ENCODE measurements at places on chromosomes 5 and 9. TPM values are rescaled to one million over a fixed set of nuclear protein-coding genes. Genes with fewer than 3 reads are reported as not detected.

GRCh38 chr5:120805131-120805530 is 341.0 kb downstream of the PRR16 start:
- no peaks in the 10 kb centered on the region for H3K4me1 ChIP-seq
- H3K27ac ChIP-seq, result no peak overlapping the region
- no peaks in the 10 kb centered on the region for H3K36me3 ChIP-seq

DNA sequence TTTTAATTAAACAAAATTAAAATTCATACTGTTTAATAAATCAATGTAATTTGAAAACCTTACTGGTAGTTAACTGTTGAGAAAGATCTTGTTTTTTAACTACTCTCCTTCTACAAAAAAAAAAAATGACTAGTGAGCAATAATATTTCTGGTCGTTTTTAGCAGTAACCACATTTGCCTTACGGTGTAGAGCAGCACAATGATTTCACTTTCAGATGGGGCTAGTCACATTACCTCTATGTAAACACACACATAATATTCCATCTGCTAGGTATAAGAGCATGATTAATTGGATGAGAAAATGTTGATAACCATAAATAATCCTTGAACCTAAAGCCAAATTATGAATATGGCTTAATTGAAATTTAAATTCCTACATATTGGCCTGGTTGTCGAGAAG is 198.1 kb downstream of the CHSY3 start:
- H3K27ac ChIP-seq, result no peak overlapping the region
- H3K4me1 ChIP-seq, result no peaks in the 10 kb centered on the region
- no peaks in the 10 kb centered on the region for H3K36me3 ChIP-seq
- no peak overlapping the region for H3K4me3 ChIP-seq
- no peak for DNase-seq
- peaks cover 21% of the 10 kb centered on the region for H3K27me3 ChIP-seq

DNA sequence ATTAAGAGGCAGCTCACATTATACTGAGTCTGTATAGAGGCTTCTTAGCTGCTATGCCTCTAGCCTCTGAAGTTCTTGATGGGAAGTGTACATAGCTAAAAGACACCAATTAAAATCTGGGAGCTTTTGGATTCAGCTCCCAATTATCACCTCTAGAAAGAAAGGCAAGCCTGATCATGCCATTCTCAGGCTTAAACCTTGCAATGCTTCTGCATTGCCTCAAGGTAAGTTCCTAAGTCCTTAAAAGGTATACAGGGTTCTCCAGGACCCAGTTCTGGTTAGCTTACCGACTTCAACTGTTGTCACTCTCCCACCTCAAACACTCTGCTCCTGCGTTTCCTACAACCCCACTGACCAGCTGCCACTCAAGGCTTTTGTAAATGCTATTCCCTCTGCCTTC is 17.5 kb upstream of the CCL28 start:
- H3K4me3 ChIP-seq, result no peak overlapping the region
- H3K4me1 ChIP-seq, result no peaks in the 10 kb centered on the region
- H3K27ac ChIP-seq, result no peak overlapping the region
- DNase-seq, result no peak
- H3K36me3 ChIP-seq, result no peaks in the 10 kb centered on the region

DNA sequence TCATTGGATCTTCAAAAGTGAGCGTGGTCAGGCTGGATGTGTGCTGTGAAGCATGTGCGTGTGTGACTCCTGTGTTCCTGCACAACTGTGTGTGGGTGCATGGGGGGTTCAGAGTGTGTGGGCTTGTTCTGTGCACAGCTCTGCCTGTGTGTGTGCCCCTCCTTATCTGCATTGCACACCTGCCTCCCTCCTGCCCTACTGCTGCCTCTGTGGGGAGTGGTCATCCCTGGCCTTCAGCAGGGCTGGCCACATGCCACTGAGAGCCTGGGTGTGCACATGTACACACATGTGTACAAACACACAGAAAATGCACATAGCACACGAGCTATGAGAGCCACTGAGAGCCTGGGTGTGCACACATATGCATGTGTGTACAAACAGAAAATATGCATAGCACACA is 92.1 kb downstream of the CACNA1B start:
- no peak overlapping the region for H3K27ac ChIP-seq
- peaks cover 11% of the 10 kb centered on the region for H3K36me3 ChIP-seq
- H3K4me3 ChIP-seq, result no peak overlapping the region
- peaks cover 2% of the 10 kb centered on the region for H3K4me1 ChIP-seq

DNA sequence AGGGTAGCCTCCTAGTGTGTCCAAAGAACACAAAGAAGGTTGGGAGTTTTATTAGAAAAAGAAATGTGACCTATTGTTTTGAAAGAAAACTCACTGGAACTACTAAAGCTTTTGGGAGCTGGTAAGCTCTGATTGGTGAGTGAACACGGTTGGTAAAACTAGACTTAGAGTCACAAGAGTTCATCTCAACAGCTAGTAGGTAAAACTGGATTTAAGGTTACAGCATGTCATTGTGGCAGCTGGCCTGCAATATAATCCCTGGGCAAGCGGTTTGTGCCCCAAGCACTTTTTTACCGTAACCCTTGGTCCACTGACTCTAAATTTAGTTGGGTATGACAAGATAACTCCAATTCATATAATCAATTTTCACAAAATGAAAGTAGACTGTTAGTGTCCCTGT is 47.4 kb downstream of the UBAP2 start:
- H3K36me3 ChIP-seq, result peaks cover 2% of the 10 kb centered on the region
- H3K4me1 ChIP-seq, result peaks cover 6% of the 10 kb centered on the region
- no peak overlapping the region for H3K27ac ChIP-seq
- H3K27me3 ChIP-seq, result no peaks in the 10 kb centered on the region

DNA sequence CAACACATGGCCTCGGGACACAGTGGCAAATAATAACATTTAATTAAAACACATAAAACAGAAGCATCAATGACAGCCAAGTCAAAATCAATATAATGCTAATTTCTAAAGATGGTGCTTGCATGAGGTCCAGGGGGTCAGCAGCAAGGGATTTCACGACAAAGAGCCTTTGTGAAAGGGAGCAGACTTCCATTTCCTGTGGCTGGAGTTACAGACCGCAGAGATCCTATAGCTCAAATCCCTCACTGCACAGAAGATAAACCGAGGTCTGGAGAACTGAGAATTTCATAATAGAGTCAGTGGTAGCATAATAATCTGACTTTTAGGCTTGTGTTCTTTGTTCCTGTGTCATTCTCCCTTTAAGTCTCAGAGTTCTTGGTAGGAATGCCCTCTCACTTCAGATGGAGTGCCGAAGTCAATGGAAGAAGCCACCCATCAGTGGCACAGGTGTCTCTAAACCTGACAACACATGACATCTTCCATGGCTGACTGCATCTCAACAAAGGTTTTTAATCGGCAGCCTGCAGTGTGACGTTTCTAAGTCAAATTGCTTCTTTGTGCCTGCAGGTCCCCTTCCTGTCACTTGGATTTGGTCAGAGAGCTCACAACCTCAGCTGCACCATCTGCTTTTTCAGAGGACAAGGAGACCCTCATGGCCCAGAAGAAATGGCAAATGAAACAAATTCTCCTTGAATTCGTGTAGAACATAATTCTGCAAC is 67.4 kb downstream of the CARTPT start:
- no peak overlapping the region for H3K27ac ChIP-seq
- peaks cover 2% of the 10 kb centered on the region for H3K36me3 ChIP-seq
- H3K27me3 ChIP-seq, result peaks cover 15% of the 10 kb centered on the region
- no peak for DNase-seq
- H3K4me1 ChIP-seq, result peaks cover 16% of the 10 kb centered on the region

DNA sequence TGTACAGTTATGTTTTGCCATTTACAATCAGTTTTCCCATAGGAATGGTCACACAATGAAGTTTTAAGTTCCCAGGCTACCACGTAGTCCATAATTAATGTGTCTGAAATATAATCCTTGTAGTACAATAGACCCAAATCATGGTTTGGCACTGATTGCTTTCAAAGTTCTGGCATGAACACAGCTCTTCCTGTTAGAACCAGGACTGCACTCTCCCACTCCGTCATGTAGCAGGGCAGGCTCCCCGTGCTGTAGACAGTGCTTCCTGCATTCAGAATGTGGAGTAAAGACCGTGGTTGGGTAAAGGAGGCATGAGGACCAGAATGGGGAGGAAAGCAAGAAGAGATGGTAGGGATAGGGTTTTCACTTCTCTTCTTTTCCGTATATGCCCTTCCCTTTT is 4.0 kb downstream of the SEC61B start:
- no peak overlapping the region for H3K4me3 ChIP-seq
- H3K4me1 ChIP-seq, result peaks cover 39% of the 10 kb centered on the region
- peak overlapping the region; percentile 27 for H3K27ac ChIP-seq
- no peaks in the 10 kb centered on the region for H3K27me3 ChIP-seq
- DNase-seq, result no peak
- peaks cover 14% of the 10 kb centered on the region for H3K36me3 ChIP-seq

DNA sequence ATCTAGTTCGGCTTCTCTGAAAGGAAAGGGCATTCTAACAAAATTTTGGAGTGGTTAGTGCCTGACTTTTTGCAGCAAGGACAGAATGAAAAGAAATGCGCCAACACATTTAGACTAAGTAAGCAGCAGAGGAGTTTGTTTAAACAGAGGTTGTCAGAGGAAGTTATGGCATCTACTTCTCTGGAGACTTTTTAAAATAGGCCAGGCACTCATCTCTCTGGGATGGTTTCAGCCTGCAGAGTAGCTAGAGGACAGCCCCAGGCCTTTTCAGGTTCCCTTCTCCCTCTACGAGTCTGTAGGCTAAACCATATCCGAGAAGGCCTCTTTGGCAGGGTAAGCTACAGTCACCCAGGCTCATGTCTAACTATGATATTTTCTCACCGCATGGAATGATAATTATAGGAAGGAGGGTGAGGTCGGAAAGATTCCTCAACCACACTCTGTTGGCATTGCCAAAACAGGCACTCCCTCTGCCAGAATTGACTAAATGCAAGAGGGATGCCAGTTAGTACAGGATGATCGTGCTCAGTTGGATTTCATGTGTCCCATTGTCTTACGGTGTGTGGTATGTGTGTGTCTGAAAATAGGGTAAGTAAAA is 1.4 kb upstream of the CTXN3 start:
- DNase-seq, result no peak
- no peak overlapping the region for H3K27ac ChIP-seq
- peaks cover 4% of the 10 kb centered on the region for H3K36me3 ChIP-seq
- H3K4me3 ChIP-seq, result no peak overlapping the region

DNA sequence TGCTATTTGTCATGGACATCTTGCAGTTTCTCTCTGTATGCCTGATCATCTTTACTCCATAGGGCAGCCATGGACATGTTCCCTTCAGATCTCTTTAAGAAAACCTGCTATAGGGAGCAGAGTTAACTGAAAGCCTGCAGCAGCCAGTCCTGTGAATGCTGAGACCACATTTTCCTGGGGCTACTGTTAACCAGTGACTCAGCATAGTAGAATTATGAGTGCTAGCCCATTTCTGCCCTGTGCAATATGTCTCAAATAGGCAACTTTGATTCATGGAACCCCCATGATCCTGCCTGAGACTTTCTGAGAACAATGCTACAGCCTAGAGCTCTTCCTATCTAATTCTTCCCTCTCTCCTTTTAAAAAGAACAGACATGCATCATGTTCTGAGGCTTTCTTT is 624.2 kb downstream of the CHSY3 start:
- H3K4me1 ChIP-seq, result no peaks in the 10 kb centered on the region
- no peak overlapping the region for H3K27ac ChIP-seq
- no peaks in the 10 kb centered on the region for H3K27me3 ChIP-seq
- no peak for DNase-seq
- H3K4me3 ChIP-seq, result no peak overlapping the region
- no peaks in the 10 kb centered on the region for H3K36me3 ChIP-seq

DNA sequence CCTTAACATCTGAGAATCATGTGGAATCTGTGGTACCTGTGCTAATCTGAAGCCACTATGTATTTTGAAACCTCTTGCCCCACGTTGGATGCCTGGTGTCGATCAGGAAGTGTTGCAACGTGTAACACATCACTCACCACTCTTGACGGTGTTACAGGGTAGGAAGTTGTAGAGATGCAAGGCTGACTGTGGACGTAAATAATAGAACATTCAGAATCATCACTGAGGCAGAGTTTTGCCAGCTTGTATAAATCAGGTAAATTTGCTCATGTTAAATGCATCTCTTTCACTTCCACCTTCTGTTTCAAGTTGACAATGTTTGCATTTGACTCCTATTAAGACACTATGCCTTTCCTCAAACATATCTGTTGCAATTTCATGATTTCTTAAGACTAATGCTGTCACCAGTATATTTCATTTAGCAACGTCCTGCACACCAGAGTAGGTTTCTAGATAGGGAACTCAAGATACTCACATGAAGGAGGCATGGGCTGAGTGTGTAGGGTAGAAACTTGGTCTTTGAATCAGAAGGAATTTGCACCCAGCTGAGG is 38.1 kb downstream of the BASP1 start:
- H3K4me3 ChIP-seq, result no peak overlapping the region
- H3K27me3 ChIP-seq, result no peaks in the 10 kb centered on the region
- H3K36me3 ChIP-seq, result peaks cover 2% of the 10 kb centered on the region

DNA sequence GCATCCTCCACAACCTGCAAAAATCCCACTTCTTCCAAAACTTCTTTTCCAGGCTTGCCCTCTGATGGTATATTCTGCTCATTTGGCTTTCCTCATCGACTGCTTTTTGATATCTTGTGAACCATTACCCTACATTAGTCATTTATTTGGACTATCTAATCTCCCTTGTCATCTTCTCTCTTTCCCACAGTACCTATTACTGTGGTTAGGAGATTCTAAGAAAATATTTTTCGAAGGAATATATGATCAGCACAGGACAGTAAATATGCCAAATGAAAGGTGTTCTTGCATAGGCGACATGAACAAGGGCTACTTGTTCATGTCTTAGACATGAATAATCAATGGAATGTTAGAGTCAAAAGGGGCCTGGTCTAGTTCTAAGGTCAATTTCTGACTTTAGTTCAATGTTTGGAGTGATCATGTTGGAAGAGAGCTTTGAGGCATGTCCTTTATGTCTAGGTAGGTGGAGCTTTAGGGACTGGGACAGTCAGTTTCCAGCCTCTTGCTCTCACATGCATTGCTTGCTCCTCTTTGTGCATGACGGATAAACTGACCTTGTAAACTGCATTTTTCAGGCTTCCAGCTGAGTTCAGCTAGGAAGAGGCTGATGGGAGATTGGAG is 243.4 kb upstream of the RPS23 start:
- no peaks in the 10 kb centered on the region for H3K4me1 ChIP-seq
- DNase-seq, result no peak
- no peaks in the 10 kb centered on the region for H3K36me3 ChIP-seq
- peaks cover 10% of the 10 kb centered on the region for H3K27me3 ChIP-seq

DNA sequence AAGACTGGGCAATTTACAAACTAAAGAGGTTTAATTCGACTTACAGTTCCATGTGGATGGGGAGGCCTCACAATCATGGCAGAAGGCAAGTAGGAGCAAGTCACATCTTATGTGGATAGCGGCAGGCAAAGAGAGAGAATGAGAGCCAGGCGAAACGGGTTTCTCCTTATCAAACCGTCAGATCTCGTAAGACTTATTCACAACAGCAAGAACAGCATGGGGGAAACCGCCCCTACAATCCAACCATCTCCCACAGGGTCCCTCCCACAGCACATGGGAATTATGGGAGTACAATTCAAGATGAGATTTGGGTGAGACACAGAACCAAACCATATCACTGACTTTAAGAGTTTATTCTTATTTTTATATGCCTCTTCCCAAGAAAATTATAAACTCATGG is 60.3 kb downstream of the RFK start:
- H3K27me3 ChIP-seq, result peaks cover 42% of the 10 kb centered on the region
- DNase-seq, result no peak
- peaks cover 2% of the 10 kb centered on the region for H3K36me3 ChIP-seq
- peaks cover 2% of the 10 kb centered on the region for H3K4me1 ChIP-seq
- H3K27ac ChIP-seq, result no peak overlapping the region

- H3K4me3 ChIP-seq, result no peak overlapping the region
- DNase-seq, result no peak
- no peaks in the 10 kb centered on the region for H3K27me3 ChIP-seq
- peak overlapping the region; percentile 83 for H3K27ac ChIP-seq
These were observed 10.4 kb upstream of the DPM2 start for GRCh38 chr9:127947841-127948710.

C1QTNF2 gene
- total RNA-seq, result not detected

TAF11L10 gene
- not detected for total RNA-seq

OR2V1 gene
- not detected for total RNA-seq

Measured in T-helper 17 cell (primary cell).